ENCODE measurements at places on chromosomes 5 and 9. TPM values are rescaled to one million over a fixed set of nuclear protein-coding genes. Genes with fewer than 3 reads are reported as not detected.

Gene RNF183
- total RNA-seq: not detected

Gene PCDHA13
- total RNA-seq: not detected

GRCh38 chr9:24801344-24801743, 255.6 kb upstream of the IZUMO3 start:
- DNase-seq: no peak

Gene BARHL1
- not detected for total RNA-seq

Gene SLC6A18
- total RNA-seq: not detected

GRCh38 chr9:137460363-137461315, 1.5 kb upstream of the NSMF start:
- peak; percentile 44 for DNase-seq

Gene CD180
- total RNA-seq: 0.52 TPM

GRCh38 chr9:127102176-127102575, 20.3 kb downstream of the ANGPTL2 start:
- DNase-seq: no peak

DNA sequence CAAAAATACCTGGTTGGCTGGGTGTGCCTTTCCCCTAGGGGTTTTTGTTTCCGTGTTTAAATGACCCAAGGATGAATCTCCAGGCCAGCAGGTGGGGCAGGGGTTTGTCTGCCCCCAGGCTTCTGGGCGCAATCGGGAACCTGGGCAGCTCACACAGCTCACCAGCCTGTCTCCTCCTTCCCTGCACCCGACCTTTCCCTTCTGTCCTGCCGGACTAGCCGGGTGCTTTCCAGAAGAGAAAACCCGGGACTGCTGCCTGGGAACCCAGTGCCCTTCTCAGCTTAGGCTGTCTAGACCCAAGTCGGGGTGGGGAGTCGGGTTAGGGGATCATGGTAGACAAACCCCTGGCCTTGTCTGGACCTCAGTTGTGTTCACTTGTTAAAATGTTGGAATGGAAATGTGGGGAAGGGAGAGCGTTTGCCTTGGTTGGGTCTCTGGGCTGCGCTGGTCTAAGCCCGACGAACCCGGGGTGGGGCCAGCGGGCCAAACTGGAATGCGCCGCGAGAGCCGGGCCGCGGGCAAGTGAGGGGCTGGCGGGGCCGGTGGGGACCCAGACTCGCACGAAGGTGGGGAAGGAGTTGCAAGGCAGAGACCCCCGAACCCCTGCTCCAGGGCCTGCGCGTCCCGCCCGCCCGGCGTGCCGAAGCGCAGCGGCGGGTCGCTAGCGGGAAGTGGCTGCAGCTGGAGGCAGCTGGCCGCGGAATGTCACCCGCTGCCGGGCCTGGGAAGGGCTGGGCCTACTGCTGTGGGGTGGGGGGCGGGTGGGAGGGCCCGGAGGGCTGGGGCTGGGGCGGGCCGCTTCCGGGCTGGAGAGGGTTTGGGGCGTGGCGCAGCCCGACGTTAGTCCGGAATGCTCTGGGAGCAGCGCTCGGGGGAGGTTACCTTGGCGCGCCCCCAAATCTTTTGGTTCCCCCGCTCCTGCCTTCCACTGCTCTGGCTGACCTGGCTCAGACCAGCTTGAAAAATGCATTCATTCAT, 84.6 kb downstream of the DAB2IP start:
- no peak for DNase-seq

DNA sequence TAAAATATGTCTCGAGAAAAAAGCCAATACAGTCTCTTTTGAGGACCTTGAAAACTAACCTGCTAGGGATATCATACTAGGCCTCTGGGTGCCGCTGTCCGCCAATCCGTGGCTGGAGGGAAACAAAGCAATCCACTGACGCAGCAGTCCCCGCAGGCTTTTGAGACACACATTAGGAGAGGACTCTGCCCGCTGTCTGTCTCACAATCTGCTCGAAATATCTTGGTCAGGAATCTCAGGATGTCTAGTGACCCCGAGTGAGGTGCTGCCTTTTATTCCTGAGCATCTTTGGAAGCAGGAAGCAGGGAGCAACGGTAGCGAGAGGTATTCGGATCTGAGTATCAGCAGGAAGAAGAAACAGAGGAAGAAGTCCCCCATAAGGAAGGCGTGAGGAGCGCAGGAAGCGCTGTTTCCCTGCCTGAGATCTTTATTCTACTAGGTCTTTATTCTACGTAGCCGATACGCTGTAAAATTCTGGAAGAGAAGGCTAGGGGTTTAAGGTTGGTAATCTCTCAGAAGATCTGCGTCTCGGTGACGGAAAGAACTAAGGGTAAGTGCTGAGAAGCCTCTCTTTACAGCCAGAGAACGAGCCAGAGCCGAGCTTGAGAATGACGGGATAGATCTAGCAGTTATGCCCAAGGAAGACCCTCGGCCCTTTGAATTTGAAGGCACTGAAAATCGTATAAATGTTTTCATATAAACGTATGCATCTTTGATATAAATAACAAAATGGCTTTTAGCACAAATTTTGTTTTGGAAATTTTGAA, 4.0 kb upstream of the PCDHGA1 start:
- peak; percentile 68 for DNase-seq

Gene ANKRA2
- total RNA-seq: 59.4 TPM

Gene NUP214
- total RNA-seq: 79.5 TPM

Gene GFRA3
- total RNA-seq: not detected

DNA sequence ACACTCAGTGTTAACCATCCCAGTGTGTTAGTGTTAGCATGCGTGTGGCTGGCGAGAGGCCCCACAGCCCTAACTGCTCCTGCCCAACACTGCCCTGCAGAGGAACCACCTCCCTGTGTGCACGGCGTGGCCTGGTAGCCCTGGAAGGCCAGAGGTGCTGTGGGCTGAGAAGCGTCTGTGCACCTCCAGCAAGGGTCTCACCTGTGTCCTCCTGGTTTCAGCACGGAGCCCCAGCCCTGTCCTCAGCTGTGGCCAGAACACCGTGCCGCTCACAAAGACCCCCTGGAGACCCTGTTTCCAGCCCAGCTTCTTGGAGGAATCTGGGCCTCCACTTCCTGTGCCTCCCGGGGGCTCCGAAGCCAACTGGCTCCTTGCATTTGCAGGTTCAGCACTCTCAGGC, 56.1 kb upstream of the NRARP start:
- DNase-seq: no peak

- DNase-seq: no peak
These were observed 166.6 kb upstream of the DAP start for GRCh38 chr5:10927608-10928007.

GRCh38 chr5:157468293-157468965, 8.4 kb downstream of the NIPAL4 start:
- no peak for DNase-seq

DNA sequence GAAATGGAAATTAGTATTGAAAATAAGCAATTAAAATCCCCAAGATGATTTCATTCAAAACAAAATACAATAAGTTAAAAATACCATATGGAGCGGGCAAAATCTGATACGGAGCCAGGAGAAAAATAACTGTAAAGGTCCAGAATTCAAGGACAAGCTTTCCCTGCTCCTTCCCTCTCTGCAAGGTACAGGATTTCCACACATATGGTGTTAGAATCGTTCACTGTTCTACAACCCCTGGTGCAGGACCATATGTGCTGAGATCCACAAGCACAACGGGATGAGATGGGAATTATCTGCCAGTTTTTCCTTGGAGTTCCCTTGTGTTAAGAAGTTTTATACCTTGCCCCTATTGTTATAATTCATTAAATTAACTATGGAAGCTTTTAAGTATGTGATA, 94.7 kb upstream of the DMAC1 start:
- no peak for DNase-seq

Gene IL9
- total RNA-seq: not detected

GRCh38 chr9:97570899-97571298, 62.3 kb downstream of the TSTD2 start:
- DNase-seq: no peak

Gene PTGER4
- total RNA-seq: 59.3 TPM

DNA sequence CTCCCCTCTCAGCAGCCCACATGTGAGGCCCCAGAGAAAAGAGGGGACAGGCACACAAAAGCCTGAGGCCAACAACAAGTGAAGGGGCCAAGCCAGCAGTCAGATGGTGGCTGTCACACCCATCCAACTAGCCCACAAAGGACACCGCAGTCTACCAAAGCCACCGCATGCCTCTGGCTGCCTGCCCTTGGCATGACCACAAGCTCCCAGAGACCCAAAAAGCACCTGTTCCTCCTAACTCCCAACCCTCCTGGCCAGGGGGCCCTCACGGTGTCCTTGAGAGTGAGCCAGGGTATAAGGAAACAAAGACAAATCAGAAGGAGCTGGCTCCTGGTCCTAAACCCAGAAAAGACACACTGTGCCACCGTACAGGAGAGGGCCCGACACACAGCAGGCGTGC, 77.8 kb upstream of the LRRTM2 start:
- no peak for DNase-seq

- no peak for DNase-seq
These were observed 14.7 kb upstream of the NOTCH1 start for GRCh38 chr9:136560586-136560985.

GRCh38 chr5:78361631-78361993, 1.2 kb downstream of the SCAMP1 start:
- no peak for DNase-seq

Gene PRRX2
- not detected for total RNA-seq

DNA sequence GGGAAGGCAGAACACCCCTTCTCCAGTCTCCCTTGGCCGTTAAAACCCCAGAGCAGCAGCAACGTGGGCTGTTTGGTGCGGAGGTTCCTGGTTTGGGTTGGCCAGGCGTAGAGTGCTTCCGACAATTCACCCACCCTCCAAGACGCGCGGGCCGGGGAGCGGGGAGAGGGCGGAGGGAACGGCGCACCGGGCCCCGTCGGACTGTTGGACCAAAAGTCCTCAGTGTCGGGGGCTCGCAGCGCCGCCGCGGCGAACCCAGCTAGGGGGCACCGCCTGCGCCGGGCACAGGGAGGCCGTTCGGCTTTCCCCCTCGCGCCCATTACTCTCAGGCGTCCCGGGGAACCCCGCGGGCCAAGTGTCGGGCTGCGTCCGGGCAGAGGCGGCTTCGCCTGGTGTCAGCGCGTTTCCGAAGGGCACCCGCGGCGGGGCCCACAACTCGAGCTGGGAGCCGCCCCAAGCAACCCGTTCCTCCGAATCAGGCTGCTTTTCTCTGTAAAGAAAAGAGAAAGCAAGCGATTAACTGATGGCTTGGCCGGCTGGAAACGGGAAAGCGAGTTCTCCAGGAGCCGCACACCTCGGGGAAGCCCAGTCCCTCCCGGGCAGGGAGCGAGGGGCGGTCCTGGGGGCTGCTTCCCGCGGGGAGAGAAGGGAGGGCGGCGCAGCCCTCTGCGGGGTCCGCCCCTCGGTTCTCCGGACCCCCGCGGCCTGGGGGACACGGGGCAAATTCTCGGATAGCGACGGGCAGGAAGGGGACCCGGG, 145.5 kb downstream of the ERCC6L2 start:
- DNase-seq: peak; percentile 45
